Stimulated activated CD4-positive, alpha-beta T cell treated with anti-CD3 and anti-CD28 coated beads, Interleukin-12 subunit alpha, Interleukin-12 subunit beta, amount 100 ng/mL, for 48 hours (primary cell): ENCODE measurements at places on chromosomes 2 and 18.

DNA sequence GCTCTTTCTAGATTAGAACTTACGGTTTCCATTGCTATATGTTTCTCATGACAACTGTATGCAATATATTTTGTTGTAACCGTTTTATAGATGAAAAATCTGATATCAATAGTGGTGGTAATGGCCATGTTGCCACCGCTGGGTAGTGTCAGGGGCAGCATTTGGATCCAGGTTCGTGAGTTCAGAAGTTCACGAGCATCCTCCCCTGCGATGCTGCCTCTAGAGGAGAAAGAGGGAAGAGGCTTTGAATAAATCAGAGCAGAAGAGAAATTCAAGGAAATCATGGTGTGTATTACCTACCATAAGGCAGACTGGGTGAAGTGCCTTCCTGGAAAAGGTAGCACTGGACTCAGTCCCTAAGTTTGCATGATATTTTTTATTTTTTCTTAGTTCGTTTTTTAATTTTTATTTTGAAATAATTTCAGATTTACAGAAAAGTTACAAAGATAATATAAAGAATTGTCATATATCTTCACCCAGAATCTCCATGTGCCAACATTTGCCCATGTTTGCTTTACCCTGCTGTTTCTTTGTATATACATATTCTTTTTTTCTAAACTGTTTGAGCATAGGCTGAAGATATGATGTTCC is 3.3 kb upstream of the ZBTB7C start:
- no peak for DNase-seq

- DNase-seq, result no peak
Measured at GRCh38 chr18:3524706-3525105, 74.7 kb downstream of the TGIF1 start.

DNA sequence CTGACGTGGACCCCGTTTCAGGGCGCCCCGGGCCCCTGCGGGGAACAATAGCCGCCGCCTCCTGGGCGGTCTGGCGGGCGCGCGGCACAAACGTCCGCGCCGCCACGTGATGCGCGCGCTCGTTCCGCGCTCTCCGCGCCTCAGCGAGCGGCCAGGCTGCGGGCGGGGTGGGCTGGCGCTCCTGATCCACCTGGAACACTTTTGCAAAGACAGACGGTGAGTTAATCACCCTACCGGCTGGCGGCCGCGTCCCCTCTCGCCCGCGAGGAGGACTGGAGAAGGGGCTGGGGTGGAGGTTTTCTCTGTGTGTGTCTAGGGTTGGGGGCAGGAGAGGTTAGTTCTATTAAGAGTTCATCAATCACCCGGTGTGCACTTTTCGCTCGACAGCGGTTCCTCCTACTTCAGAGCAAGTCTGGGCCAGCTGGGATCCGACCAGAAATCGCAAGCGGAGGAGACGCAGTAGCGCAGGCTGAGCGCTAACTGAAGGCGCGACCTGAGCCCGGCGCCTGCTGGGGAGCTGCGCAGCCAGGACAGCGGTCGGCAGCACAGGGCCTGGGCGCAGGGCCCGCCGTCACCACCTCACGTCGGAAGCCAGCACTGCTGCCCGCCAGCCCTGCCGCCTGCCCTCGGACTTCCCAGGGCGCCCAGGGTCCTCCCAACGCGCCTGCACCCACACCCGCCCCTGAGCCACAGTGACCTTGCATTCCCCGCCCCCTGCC is 10.3 kb upstream of the HOXD1 start:
- no peak for DNase-seq

GRCh38 chr2:137966043-137966442 is 1.8 kb downstream of the HNMT start:
- DNase-seq, result no peak

GRCh38 chr2:54342603-54343002 is 86.6 kb upstream of the TSPYL6 start:
- no peak for DNase-seq

GRCh38 chr2:164662868-164663631 is 41.8 kb upstream of the GRB14 start:
- no peak for DNase-seq
